ENCODE measurements at places on chromosomes 2 and 18.

GRCh38 chr2:66901344-66901743 lies 466.4 kb downstream of the MEIS1 start:
- DNase-seq, result no peak

DNA sequence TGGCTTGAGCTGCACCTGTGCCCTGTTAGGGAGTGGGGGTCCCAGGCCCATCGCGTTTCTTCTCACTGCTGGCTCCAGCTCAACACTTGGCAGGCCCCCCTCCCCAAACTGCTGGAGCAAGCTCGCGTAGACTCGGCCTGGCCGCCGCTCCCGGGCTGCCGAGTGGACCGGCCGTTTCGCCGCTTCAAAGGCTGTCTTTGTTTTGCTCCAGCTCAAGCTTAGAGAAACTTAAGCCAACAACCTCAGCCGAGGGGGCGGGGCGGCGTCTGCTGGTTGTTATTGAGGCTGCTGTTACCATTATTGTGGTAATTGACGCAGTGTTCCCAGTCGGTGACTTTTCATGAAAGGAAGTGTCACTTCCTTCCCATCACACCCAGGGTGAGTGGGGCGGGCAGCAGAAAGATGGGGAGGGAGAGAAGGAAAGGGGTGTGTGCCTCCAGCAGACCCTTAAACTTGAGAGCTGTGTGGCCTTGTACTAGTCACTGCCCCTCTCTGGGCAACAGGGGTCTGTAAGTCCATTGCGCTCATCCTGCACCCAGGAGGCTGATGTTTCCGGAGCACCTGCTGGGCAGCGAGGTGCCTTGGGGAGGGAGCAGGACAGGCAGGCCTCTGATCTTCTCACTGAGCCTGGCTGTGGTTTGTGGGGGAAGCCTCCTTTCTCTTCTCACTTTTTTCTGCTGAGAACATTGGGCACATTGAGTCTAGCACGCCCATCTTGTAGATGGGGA lies 2.1 kb downstream of the ARID5A start:
- peak; percentile 75 for DNase-seq

DNA sequence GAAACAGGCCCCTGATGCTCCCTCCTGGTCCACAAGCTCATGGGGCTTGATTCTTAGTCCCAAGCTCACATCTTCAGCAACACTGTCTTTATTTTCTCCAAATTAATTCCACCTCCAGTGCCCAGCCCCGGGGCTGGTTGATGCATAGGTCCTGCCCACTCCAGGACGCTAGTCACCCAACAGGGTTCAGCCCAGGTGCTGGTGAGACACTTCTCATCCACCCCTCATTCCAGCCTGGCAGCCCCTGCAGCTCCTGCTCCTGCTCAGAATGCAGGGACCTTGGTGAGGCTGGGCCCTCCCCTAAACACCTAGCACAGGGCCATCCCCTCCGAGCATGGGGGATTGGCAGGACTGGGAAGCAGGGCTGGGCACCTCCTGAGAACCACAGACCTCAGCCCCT lies 25.7 kb downstream of the STEAP3 start:
- DNase-seq, result no peak

GRCh38 chr18:31356025-31356424 lies 20.6 kb upstream of the DSG4 start:
- DNase-seq, result no peak

- no peak for DNase-seq
Measured at GRCh38 chr18:9683418-9684396, 24.4 kb upstream of the RAB31 start.

GRCh38 chr2:106120432-106120831 lies 73.7 kb downstream of the UXS1 start:
- no peak for DNase-seq

GRCh38 chr2:67215214-67216055 lies 181.7 kb upstream of the ETAA1 start:
- DNase-seq, result no peak

DNA sequence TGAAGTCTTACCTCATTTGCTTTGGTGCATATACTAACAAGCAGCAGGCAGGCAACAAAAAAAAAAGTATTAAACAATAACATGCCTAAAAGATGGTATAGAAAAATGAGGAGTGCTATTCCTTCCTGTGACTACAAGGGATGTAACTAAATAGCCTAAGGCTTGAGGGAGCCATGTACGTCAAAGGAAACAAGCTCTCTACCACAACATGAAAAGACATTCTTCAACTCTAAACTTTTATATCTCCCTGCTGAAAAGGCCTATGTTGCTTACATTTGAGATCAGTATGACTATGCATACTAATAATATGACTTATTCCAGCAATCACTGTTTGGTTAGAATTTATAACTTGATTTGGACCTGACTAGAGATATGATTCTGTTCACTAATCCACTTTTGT lies 347.9 kb downstream of the ADCYAP1 start:
- DNase-seq, result no peak

DNA sequence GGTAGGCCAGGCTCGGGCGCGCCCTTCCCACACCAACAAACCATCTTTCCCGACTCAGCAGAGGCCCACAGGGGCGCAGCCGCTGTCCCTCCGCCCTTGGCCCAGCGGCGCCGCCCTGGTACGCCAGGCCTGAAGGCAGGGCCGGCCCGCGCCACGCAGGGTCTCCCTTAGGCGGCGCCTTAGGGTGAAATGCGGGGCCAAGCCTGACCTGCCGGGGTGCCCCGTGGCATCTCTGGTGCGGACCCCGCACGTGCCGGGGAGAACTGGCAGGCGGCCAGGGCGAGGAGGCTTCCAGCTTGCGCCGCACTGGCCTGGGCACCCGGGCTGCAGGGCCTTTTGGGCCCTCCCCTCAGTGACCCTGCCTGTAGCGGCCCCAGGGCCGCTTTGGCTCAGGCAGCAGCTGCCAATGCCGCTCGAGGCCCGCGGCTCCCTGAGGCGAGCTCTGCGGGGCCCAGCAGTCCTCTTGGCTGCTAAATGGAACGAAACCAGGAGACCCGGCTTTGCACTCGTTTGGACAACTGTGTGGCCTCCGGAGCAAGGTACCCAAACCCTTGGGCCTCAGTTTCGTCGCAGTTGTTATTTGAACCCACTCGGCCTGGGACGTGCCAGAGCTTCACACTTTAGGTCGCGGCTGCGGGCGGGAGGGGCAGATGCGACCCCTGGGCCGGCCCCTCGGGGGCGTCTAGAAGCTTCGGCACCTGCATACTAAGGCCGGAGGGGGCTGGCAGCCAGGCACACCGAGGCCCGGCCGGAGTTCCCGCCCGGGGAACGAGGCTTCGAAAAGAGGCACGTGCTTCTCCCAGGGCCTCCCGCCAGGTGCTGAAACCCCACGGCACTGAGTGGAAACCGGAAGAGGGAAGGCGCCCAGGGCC lies 8.5 kb downstream of the OTX1 start:
- peak; percentile 61 for DNase-seq

DNA sequence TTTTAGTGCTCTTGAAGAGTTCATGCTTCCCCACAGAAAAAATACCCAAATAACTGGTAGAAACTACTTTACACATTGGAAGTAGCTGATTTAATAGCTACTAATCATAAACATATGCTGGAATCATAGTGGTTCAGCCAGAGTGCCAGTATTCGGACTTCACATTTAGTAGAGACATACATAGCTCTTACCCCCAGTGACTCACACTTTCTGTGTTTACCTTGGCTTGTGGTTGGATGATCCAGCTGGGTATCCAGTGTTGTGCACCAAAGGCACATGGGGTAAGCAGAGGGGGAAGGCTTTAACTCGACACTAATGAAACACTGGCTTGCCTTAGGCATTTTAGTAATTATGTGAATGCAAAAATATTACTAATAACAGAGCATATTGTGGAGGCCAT lies 18.1 kb downstream of the ARHGAP28 start:
- no peak for DNase-seq

GRCh38 chr2:60408811-60409530 lies 144.5 kb downstream of the BCL11A start:
- no peak for DNase-seq

DNA sequence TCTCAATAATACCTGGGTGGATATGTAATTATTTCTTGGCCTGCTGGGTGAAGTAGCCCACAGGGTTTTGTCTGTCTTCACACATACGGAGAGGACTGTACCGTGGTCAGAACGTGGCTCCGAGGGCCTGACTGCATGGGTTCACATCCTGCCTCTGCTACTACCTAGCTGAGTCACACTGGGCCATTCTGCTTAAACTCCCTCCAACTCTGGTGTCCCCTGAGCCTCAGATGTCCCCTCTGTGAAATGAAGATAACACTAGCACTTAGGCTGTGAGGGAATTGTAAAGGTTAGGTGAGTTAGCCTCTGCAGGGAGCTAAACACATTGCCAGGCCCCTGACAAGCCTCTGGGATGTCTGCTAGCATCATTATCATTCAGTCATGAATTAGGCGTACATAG lies 120.1 kb upstream of the NABP1 start:
- DNase-seq, result no peak

- DNase-seq, result no peak
Measured at GRCh38 chr2:43159797-43160196, 66.6 kb downstream of the ZFP36L2 start.

DNA sequence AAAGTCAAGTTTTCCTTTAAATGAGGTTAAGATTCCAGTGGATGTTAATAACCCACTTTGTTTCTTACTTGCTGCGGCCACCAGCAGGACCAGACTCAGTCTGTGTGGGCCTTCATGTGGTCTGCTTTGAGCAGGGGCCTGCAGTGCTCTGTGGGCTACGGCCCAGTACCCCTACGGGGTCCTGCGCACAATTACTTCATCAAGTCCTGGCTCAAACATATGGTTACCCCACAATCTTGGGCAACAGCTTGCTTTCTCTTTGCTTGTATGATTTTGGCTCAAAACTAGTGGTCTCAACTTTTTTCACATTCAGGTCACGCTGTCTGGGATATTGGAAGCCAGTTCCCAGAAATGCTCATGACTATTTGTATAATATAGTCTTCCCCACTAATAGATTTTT lies 64.2 kb downstream of the PTPN2 start:
- no peak for DNase-seq

GRCh38 chr18:62590799-62591590 lies 68.2 kb downstream of the ZCCHC2 start:
- DNase-seq, result no peak

DNA sequence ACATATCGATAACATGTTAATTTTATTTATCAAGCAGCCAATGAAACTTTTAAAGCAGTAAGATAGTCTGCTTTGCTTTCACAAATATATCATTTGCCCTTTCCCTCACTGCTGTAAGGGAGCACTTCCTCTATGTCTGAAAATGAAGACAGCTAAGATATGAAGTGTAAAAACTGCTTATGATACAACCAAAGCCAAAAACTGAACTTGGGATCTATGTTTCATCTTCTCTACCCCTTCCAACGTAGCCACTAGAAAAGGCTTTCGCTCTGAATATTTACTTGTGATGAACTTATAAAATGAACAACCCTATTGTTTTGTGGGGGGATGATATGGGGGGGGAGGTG lies 140.3 kb downstream of the TCF4 start:
- DNase-seq, result no peak

DNA sequence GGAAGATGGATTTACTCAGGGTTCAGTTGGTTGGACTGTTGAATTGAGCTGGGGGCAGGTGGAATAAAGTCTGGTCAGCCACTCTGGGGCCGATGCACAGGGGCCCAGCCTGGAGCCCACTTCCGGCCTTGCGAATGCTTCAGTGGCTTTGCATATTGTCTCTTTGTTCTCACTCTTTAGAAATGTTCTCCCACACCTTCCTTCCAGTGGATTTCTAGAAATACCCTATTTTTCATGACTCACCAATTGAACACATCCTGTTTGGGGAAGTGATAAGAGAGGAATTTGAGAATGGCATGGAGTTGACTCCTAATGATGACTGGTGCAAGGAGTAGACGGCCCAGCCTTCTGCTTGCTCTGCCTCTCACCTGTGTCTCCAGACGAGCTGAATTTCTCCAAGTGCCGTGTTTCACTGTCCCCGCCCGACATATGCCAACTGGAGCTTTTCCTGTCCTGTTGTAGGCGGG lies 28.1 kb downstream of the ASAP2 start:
- no peak for DNase-seq

DNA sequence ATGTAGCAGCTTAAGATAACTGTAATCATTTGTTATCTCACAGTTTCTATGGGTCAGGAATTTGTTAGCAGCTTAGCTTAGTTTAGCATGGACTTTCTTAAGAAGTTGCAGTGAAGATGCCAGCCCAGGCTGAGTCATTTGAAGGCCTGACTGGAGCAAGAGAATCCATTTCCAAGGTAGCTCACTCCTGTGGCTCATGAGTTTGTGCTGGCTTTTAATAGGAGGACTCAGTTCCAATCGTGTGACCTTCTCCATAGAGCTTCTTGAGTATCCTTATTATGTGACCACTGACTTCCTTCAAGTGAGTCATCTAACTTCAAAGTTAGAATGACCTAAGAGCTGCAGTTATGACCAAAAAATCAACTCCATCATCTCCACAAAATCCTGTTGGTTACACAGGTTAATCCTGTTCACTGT lies 1.4 kb downstream of the GPATCH11 start:
- no peak for DNase-seq

GRCh38 chr2:175468431-175469098 lies 287.1 kb upstream of the ATP5MC3 start:
- DNase-seq, result no peak

DNA sequence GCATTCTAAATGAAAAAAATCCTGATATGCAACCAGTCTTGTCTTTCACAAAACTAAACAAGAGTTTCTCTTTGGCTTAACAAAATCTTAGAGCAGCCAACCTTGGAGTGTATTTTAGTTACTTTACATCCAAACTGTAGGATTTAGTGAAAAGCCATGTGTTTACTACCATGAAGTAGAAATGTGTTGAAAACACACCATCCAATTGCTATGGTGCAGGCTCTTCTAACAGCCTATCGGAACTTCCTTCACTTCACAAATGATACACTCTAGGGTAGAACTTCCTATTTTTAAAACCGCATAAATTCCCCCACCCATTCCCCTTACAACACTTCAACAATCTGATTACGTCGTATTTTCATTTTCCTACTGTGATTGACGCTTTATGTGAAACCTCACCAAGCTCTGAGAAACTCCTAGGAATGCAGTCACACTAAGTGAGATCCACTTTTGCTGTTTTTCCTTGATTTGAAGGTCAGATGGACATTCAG lies 74.4 kb upstream of the MAP4K4 start:
- no peak for DNase-seq

GRCh38 chr2:65762068-65762467 lies 329.7 kb upstream of the SPRED2 start:
- DNase-seq, result no peak

All from neuronal stem cell (in vitro differentiated cells).